Activated naive CD4-positive, alpha-beta T cell treated with anti-CD3 and anti-CD28 coated beads, Interleukin-2, amount 10 ng/mL, durations not matched to agents 5 hours and 36 hours (primary cell): ENCODE measurements at places on chromosomes 5 and 9. TPM values are rescaled to one million over a fixed set of nuclear protein-coding genes. Genes with fewer than 3 reads are reported as not detected.

C5orf52 gene
- not detected for total RNA-seq

AIF1L gene
- 2.1 TPM for total RNA-seq

SLCO6A1 gene
- not detected for total RNA-seq

CATSPER3 gene
- 1.1 TPM for total RNA-seq

SOWAHA gene
- total RNA-seq: not detected

PFN3 gene
- not detected for total RNA-seq

ADAMTSL2 gene
- total RNA-seq: not detected

PKN3 gene
- total RNA-seq: 4.3 TPM

TERT gene
- 1.9 TPM for total RNA-seq

ENTPD8 gene
- total RNA-seq: not detected

ADRB2 gene
- 0.87 TPM for total RNA-seq

OR5C1 gene
- not detected for total RNA-seq

PCDHA8 gene
- total RNA-seq: not detected
